Stimulated activated naive B cell treated with anti-CD40 and anti-IgM and Interleukin-4, amounts not matched to agents 10 μg/mL and 1 μg/mL and 100 μg/mL, for 72 hours (primary cell): ENCODE measurements at places on chromosomes 12 and 14.

- no peak for DNase-seq
Measured at GRCh38 chr14:93737634-93738033, 50.7 kb downstream of the PRIMA1 start.

DNA sequence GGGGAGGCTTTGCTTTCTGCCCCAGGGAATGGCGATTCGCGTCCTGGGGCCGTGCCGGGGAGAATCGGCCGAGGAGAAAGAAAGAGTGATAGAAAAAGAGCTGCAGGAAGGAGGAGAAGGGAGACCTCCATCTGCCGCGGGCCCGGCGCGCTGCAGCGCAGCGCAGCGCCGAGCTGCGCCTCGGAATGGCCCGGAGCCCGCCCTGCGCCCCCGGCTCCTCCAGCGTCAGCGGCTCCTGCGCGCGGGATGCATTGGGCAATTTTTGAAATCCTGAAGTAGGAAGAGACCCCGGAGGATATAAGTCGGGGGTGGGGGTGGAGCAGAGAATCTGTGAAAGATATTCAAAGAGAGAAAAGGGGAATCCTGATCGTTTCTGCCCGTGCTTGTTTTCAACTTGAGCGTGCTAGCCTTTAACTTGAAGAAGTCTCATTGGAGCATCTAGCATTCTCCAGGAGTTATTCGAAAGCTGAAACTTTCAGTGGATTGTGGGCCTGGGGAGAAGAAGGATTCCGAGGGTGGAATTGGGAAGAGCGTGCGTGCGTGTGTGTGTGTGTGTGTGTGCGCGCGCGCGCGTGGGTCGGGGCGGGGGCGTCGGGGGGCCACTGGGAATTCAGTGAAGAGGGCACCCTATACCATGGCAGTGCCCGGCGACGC is 441 bp downstream of the PDE3A start:
- no peak for DNase-seq

GRCh38 chr12:3069714-3070113 is 7.5 kb upstream of the TSPAN9 start:
- DNase-seq: no peak

DNA sequence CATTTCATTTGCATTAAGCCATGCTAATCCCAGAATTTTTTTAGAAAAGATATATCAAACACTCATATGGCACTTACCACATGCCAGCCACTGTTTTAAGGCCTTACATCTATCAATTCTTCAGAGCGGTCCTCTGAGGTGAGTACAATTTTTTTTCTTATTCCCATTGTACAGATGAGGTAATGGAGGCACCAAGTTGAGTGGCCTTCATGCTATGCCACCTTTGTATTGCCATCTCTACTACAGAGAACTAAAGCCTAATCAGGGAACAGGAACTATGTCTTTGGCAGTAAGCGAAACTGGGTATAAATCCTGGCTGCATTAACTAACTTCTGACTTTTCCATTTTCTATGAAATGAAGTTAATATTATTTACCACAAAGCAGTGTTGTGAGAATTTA is 27.1 kb downstream of the SLC38A4 start:
- no peak for DNase-seq

GRCh38 chr12:105480162-105480561 is 149.7 kb downstream of the C12orf75 start:
- no peak for DNase-seq

DNA sequence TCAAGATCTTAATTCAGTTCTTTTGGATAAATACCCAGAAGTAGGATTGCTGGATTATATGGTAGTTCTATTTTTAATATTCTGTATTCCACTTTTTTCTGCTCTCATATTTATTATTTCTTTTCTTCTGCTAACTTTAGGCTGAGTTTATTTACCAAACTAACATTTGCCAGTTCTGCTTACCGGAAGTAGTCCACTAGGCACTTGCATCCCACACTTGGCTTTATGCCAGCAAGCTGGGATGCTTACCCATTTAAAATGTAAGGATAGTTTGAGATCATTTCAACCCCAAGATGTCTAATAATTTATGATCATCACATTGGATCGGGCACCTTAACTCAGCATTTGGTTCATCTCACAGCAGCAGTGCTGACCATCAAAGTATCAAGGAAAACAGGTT is 96.8 kb downstream of the PIK3C2G start:
- no peak for DNase-seq

- no peak for DNase-seq
Measured at GRCh38 chr14:88533064-88533602, 21.7 kb downstream of the PTPN21 start.

- DNase-seq: no peak
Measured at GRCh38 chr12:116057356-116057755, 220.1 kb downstream of the MED13L start.
